Stimulated activated CD8-positive, alpha-beta memory T cell treated with anti-CD3 and anti-CD28 coated beads, Interleukin-15, amount 100 ng/mL, for 1 hour (primary cell): ENCODE measurements at places on chromosomes 5 and 9.

- DNase-seq, result no peak
Observed at GRCh38 chr9:135515083-135515951, 5.9 kb upstream of the LCN1 start.

GRCh38 chr9:111957856-111958631, 61.4 kb downstream of the UGCG start:
- no peak for DNase-seq

- no peak for DNase-seq
Observed at GRCh38 chr9:95073918-95074317, 243.6 kb downstream of the FANCC start.

DNA sequence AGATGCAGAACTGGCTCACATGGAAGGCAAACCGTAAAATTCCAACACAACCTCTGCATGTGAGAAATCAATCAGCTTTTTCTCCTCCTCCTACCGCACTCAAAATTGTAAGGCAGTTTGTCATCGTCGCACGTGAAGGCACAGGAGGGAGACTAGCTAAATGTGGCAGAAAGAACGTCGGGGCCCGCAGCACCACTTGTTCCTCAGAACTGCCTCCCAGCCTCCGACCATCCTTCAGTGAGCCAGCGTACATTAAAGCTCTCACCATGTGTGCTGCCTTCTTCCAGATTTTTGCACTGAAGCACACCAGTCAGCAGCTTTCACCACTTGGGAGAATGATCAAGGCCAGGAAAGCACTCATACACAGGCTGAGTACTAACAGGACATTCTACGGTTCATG, 105.9 kb downstream of the RFX3 start:
- no peak for DNase-seq

DNA sequence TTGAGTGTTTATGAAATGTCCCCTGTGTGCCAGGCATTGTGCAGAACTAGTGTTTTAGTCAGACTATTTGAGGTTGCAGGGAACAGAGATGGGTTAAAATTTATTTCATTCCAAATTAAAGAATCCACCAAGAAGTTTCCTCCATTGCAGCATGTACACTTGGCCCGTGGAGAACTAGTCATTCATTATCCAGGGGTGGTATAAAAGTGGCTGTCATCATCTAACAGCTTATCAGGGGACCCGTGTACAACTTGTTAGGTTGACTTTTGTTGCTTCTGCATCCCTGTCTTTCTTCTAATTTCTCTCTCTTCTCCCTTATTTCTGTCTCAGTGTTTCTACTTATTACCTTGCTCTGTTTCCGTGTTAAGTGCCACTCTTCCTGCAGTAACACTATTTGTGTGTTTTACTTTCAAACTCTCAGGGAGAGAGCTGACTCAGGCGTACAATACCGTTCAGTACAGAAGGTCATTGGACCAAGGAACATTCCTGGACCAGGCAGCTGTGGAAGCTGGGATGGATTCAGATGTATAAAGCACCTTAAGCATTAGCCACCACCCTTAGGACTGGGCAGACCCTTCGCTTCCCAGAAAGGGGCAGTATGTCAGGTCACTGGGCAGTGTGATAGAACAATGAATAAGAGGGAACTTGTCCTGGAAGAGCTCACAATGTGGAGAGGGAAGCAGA, 36.1 kb downstream of the MAP3K1 start:
- no peak for DNase-seq

GRCh38 chr5:79774855-79775237, 85.2 kb downstream of the CMYA5 start:
- DNase-seq, result no peak
